ENCODE measurements at places on chromosomes 12 and 14.

- no peak for DNase-seq
Observed at GRCh38 chr12:126144603-126145002, 1079.4 kb downstream of the AACS start.

- no peak for DNase-seq
Observed at GRCh38 chr14:92783813-92784431, 10.2 kb upstream of the GOLGA5 start.

DNA sequence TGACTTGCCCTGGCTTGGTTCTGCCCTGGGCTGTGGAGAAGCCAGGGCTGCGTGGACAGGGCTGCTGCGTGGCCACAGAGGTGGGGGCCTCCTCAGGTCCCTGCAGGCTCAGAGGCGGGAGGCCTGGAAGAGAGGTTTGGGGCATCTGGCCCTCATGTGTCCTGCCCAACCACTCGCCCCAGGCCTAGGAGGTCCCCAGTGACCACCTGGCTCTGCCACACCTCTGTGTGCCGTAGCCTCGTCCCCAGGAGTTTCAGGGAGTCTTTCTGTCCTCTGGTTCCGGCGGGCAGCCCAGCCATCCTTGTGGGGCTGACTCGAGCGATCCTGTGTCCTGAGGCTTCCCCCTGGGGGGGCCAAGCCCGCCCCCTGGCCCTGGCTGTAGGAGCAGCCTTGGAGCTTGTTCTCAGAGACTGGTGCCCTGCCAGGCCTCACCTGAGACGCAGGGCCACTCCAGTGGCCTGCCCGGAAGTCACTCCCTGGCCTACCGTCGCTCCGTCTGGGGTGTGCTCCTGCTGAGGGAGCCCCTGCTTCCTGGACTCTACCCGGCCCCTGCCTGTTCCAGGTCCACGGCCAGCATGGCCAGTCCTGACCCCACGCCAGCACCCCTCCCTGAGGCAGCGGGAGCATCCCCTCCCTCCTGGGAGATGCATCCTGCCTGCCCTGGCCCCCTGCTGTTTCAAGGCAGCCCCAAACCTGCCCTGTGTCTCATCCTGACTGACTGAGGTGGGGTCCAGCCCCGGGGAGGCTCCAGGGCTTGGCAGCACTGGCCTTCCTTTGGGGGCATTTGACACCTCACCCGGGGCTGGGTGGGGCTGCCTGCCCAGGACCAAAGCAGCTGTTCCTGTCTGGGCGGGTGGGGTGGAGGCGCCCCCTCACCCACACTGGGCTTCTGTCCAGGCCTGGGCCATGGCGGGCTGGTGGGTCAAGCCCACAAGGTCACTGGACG, 13.9 kb downstream of the ASPG start:
- DNase-seq: no peak

GRCh38 chr14:66111891-66112290, 374.3 kb upstream of the CCDC196 start:
- no peak for DNase-seq

- DNase-seq: no peak
Observed at GRCh38 chr12:9725213-9725870, 7.6 kb downstream of the CLECL1 start.

GRCh38 chr12:80679346-80680131, 27.9 kb upstream of the MYF6 start:
- no peak for DNase-seq

DNA sequence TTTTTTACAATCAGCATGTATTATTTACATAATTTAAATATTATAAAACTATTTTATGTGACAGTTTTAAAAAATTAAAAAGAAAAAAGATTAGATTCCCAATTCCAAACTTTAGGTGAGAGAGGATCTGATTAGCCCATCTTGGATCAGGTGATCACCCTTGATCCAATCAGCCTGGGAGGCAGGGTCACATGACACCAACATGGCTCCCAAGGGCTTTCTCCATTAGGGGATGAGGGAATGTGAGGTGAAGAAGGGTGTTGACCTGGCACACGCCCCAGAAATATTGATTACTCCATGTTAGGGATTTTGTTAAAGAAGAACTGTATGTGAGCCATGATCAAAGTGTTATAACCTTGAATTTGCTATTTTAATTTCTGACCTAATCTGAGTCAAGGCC, 225.4 kb downstream of the RBM19 start:
- DNase-seq: no peak

GRCh38 chr12:13790317-13790716, 191.1 kb downstream of the GRIN2B start:
- no peak for DNase-seq

GRCh38 chr14:54209511-54210250, 187.1 kb upstream of the CDKN3 start:
- no peak for DNase-seq

DNA sequence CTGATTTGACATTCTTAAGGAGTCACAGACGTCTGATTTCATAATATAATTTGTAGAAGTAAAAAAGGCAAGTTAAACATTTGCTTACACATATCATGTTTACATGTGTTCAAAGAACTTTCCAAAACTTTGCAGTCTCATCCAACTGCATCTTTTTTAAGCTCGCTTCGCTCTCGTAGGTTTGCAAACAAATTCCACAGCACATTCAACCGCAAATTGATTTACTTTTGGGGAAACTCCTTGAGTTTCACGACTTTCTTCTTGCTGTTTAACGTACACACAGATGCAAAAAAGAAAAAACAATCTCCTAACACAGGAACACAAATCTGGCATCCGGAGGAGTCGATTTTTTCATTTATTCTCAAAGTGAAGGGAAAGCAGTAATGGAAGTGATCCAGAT, 1149.5 kb downstream of the VRK1 start:
- no peak for DNase-seq

DNA sequence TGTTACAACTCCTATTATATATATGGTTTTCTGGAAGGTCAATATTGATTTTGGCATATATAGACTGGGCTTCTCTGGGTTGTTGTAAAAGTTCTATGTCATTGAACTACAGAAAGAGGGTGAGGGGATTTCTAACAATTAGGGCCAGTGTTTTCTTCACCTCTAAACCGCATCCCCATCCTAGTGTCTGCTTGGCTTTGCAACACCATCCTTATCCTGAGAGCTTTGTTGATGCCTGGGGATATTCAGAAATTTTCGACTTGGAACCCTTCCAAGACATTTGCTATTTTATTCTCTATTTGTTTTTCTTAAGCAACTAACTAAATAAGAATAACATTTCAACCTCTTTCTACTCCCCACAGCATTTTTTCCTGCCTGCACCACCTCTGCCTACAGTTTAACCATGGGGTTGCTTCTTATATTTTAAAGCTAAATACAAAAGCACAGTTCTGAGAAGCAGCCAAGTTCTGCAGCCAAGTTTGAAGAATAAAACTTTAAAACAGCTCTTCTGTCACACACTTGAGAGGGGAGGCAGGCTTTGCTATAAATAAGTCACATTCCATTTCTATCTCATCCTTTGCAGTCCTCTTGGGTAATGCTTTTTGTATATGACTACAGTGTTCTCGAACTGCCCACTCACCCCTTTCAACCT, 53.4 kb downstream of the RGS6 start:
- DNase-seq: no peak

- peak; percentile 49 for DNase-seq
Observed at GRCh38 chr12:54207539-54208294, 18.9 kb upstream of the SMUG1 start.

DNA sequence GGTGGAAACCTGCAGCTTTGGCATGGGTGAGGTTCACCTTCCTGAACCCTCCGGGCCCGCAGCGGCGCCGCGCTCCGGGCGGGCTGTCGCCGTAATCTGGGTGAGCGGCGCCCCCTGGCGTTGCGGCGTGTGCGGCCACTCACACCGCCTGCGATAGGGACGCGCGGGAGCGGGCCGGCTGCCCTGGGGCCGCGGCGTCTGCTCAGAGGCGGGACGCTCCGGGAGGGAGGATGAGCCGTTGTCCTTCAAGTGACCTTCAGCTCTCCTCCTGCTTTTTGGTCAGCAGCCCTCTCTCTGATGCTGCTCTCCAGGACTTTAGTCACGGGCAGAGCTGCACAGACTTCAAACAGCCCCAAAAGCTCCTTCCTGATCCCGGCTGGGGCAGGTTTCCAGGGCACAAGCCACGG, 211.7 kb upstream of the FKBP4 start:
- DNase-seq: no peak

GRCh38 chr14:92004062-92004461, 35.8 kb downstream of the TRIP11 start:
- DNase-seq: no peak

- DNase-seq: no peak
Observed at GRCh38 chr14:103280278-103280928, 53.6 kb upstream of the EIF5 start.

- peak; percentile 50 for DNase-seq
Observed at GRCh38 chr14:91872011-91872501, 4.7 kb upstream of the TC2N start.

GRCh38 chr14:55430024-55430690, 10.3 kb downstream of the TBPL2 start:
- peak; percentile 23 for DNase-seq

DNA sequence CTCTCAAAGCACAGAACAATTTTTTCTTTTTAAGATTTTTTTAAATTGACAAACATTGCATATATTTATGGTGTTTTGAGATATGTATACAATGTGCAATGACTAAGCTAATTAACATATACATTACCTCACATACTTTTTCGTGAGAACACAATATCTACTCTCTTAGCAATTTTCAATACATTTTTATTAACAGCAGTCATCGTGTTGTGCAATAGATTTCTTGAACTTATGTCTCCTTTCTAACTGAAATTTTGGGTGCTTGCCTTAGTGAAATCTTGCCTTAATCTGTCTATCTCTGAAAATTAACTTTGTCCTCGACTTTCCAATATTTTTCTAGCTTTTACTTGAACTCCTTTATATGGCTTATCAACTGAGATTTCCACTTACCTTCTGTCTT, 6.8 kb downstream of the OR10A7 start:
- no peak for DNase-seq

DNA sequence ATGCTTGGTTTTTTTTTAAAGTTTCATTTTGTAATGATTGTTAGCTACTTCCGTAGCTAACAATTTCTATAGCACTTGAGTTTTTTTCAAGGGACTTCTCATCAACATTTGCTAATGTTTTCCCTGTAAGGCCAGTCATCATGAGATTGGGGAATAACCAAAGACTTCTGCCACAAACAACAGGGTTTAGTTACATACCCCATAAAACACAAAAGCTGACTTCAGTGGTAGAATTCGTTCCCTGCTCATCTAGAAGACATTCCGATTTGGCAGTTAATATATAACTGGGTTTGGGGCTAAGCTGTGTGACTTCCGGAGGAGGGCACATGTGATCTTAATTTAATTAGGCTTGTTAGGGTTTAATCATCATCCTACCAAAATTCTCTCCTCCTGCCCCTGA, 22.9 kb downstream of the EGLN3 start:
- no peak for DNase-seq

DNA sequence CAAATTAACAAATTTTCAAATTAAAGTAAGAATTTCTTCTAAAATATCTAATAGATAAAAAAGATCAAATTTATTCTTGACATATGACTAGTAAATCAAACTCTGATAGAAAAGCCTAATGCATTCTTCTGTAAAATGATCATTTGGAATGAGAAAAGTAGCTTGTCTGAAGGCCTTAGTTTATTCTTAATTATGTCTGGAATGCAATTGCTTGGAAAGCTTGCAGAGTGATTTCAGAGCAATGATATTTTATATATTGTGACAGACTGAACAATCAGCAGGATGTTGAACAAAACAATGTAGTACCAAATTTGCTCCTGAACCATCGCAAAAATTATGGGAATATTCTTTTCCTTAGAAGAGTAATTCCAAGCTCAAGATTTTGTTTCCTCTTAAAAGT, 789.6 kb upstream of the NOVA1 start:
- DNase-seq: no peak

- no peak for DNase-seq
Observed at GRCh38 chr14:92252323-92252722, 70.6 kb upstream of the SLC24A4 start.

DNA sequence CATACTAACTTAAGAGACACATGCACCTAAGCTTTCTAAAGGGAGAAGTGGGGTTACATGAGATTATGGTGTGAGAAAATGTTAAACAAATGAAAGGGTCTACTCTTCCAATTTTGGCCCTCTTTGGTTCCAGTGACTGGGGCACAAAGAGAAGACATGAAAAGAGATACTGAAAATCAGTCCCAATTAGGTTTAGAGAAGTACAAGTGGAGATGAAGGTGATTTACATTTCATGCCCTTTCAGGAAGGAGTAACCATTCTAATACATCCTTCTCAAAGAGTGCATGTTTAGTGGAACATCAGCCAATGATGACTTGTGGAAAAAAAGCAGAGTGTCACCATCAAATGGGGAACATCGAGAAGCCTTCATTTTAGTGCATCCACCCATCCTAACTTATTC, 14.4 kb downstream of the MGP start:
- DNase-seq: no peak

GRCh38 chr12:95577820-95578219, 26.5 kb upstream of the USP44 start:
- DNase-seq: no peak

GRCh38 chr14:63241096-63241495, 36.9 kb downstream of the RHOJ start:
- no peak for DNase-seq

DNA sequence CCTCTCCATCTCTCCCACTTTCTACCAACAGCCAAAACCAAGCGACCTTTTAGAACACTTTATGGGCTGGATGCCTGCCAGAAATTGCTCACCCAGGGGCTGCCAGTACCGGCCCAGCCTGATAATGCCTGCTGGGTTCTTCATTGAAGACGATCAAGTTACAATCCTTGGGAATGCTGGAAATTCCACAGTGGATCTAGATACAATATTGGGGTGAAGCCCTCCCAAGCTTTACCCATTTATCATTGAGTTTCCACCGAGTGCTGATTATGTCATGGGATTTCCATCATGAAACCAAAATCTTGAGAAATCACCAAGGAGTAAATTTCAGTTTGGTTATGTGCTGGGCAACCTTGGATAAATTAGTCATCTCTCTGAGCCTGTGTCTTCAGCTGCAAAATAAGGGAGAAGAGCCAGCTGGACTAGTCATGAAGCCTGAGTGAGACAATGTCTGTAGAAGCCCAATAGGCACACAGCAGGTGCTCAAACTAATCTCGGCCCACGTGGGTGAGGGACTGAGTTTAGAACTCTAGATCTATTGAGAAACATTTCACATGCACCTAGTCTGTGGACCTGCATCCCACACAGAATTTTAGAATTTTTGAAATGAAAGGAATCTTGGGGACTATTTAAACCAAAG, 75.5 kb upstream of the CLMN start:
- DNase-seq: no peak

DNA sequence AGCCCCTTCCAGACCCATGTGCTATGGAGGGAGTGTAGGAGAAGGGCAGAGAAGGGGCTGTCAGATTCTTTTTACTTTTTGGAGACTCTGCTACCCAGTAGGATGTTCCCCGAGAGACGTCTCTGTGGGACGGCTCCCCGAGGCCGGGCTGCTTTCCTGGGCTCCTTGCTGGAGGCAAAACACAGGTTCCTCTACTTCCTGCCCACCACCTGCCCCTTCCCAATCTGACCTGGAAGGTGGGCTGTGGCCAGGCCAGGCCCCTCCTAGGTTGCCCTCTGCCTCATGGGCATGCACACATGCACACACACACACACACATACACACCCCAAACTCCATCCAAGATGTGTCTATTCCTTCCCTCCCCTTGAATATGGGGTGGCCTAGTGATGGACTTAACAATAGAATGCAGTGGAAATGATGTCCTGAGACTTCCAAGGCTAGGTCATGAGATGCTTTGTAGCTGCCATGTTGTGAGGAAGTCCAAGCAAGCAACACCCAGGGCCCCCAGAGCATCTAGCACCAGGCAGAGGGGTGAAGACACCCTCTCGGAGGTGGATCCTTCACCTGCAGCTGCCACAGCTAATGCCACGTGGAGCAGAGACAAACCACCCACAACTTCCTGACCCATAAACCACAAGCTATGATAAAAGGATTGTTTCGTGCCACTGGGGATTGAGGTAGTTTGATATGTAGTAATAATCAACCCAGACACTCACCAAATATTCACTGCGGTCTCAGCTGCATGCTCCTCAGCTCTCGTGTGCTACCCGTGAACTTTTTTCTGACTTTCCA, 1.6 kb upstream of the ASB2 start:
- peak; percentile 21 for DNase-seq

Data from NK-92 treated with Interleukin-12 subunit alpha and Interleukin-12 subunit beta, amount 100 ng/mL, for 24 hours (cell line).